ENCODE measurements at places on chromosomes 16 and 17.

- DNase-seq, result no peak
Measured at GRCh38 chr17:44777394-44778348, 18.9 kb downstream of the ADAM11 start.

DNA sequence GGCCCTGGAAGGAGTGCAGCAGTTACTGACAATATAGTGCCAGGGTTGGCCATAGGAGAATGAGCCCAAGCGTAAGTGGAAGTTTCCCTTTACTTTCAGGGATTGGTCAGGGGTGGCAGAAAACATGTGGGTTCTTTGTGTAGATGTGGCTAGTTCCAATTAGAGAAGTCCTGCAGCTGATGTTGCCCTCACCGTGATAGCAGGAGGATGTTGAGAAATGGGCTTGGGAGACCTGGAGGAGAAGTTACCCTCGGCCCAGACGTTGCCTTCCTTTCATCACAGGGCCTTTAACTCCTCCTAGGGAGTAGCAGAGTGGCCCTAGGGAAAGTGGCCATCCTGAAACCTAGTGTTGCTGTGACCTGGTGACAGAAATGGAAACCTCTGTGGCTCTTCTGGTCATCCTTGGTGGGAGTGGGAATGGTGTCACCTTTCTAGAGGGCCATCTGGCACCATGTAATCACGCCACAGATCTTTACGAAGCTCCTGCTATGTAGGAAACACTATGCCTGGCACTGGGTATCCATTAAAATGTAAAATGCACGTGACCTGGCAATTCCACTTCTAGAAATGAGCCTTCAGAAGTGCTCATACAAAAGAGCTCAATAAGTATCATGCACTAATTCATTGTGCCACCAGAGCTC is 6.7 kb downstream of the TMEM92 start:
- no peak for DNase-seq

- no peak for DNase-seq
Measured at GRCh38 chr16:25010542-25010941, 4.6 kb downstream of the ARHGAP17 start.

GRCh38 chr16:58937661-58938060 is 203.5 kb upstream of the GOT2 start:
- DNase-seq, result no peak

GRCh38 chr17:8122924-8123694 is 797 bp downstream of the HES7 start:
- DNase-seq, result no peak

- DNase-seq, result no peak
Measured at GRCh38 chr17:708132-708531, 6.5 kb downstream of the VPS53 start.
